Mucosa of descending colon (tissue), 3 donors: ENCODE measurements at places on chromosomes 5 and 9.

- no peak for DNase-seq
Observed at GRCh38 chr9:74334271-74334670, 162.9 kb upstream of the RORB start.

- DNase-seq = no peak
Observed at GRCh38 chr5:44336708-44337107, 52.5 kb downstream of the FGF10 start.

- no peak for DNase-seq
Observed at GRCh38 chr9:70382709-70383605, 31.5 kb downstream of the KLF9 start.

DNA sequence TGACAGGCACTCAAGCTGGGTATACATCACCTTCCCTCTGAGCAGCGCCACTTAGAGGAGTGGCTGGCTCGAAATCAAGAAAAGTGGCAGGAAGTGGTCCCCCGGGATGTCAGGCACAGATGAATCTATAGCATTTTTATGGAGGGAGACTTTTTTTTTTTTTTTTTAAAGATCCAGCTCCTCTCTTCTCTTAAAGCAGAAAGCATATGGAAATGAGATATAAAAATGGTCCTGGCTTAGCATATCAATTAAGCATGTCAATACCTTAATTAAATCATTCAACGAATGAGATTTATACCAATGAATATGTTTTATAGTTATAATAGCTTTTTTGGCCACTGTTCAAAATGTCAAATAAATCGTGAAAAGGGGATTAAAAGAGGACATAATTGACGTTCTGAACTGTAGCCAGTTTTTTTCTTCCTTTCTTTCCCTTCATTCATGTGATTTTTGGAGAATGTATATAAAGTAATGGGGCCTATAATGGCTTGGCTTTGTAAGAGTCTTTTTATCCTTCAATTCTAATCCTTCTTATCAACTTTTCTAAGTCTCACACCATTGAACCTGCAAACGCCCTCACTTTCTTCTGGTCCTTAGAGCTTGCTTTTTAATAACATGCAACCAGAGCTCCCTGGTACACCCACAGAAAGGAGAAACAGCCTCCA lies 319.2 kb upstream of the PANK3 start:
- DNase-seq = no peak

DNA sequence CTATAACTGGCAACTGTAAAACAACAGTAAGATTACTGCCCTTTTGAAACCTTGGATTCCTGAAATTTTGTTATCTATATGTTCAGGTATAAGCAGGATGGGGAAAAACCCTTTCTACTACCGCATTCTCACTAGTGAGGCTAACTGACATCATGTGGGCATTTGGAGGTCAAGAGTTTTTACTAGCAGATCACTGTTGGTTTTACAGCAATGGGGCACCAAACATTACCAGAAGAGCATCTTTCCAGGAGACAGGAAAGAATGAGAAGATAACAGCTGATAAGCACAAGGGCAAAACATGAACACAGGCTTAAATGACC lies 20.9 kb upstream of the TTC33 start:
- no peak for DNase-seq

DNA sequence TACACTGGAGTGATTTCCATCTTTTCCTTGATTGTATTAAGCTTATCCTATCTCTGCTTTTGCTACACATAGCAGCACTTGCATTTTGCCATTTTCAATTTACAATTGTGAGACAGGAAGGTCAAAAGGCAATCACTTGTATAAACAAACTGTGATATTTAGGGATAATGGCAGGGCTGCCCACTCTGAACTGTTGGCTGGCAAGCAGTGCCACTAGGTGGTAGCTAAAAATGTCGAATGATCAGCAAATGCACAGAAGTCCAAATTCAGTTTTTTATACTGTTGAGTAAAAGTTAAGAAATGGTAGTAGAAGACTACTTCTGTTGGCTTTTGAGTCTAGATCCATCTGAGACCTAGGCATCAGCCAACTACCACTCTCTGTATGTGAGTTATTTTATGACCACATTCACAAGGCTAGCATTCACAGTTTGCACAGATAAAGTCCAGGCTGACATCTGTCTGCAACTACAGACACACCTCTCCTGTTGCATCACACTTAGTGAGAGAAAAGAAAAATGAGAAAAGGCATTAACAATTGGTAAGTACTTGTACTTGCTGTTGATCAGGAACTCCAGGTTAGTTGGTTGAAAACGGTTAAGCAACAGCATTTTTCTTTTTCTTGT lies 108.8 kb upstream of the ASTN2 start:
- no peak for DNase-seq

DNA sequence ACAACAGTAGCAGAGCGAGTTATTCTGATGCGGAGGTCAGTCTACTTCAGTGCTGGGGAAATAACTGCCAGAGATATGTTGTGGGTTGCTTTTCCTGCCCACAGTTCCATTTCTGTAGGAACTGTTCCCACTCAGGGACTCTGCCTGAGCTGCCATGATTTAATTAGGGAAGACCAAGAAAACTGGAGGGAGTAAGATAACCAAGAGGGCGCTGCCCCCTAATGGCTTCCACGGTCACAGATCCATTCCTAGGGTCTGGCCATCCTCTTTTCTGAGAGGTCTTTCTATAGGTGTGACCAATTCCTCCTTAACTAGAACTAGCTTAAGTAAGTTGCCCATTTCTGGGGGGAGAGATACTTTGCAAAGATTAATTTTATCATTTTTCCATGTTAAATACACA lies 125.9 kb downstream of the APBA1 start:
- DNase-seq = peak; percentile 51

DNA sequence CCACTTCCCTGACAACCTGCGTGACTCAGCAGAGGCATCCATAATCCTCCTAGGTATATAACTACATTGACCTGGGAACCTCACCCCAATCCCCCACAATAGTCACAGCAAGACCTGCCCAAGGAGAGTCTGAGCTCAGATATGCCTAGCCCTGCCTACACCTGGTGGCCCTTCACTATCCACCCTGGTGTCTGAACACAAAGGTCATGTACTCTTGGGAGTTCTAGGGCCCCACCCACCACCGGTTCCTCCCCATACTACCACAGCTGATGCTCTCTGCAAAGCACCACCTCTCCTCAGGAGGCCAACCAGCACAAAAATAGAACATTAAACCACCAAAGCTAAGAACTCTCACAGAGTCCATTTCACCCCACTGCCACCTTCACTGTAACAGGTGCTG lies 34.8 kb upstream of the CARTPT start:
- DNase-seq = no peak

GRCh38 chr5:168796593-168797580 lies 217.7 kb upstream of the PANK3 start:
- DNase-seq = no peak

DNA sequence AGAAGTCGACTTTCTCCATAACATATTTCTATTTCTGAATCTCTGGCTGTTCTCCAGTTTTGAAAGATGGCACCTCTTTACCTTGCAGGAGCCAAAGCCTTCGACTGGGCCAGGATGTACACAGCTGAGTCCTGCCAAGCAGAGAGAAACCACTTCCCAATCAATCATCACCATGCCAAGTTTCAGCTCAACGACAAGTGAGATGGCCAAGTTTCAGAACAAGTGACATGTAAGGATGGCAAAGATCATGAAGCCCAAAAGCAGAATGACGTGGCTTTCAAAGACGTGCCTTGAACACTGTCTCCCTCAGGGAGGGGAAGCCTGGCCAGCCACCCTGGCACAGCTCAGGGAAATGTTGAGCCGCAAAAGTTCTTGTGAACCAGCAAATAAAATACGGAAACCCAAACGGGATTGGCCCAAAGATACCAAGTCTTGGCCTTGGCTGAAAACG lies 17.7 kb downstream of the STK10 start:
- DNase-seq = no peak

GRCh38 chr9:131306397-131307004 lies 17.0 kb downstream of the PLPP7 start:
- no peak for DNase-seq

DNA sequence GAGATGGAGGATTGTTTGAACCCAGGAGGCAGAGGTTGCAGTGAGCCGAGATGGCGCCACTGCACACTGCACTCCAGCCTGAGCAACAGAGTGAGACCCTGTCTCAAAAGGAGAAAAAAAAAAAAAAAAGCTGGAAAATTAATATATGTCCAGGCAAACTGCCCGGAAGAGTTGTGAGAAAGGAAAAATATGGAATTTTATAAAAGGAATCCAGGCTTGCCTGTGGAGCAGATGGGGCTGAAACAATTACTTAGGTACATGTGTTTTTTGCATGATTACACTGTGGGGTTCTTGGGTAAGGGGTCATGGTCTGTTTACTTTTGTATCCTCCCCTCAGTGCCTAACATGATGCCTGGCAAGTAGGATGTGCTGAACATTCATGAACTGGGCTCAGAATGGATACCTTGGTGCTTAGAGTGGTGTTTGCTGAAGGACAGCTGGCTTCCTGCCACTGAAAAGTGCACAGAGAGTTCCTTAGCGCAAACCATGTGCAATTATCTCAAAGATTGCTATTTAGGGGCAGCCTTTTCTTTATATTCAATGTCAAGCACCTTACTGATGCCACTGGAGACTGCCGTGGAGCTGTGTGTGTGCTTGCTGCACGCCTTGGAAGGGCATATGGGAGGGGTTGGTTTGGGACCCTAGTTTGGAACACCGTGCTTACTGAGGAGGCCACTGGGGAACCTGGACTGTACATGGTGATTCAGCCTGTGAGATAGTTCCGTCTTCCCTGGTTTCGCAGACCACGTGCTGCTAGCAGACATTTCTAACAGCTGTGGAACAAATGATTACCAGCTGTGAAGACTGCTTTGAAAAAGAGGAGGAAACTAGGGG lies 78.4 kb downstream of the MAP1B start:
- no peak for DNase-seq
